ENCODE measurements at places on chromosomes 16 and 17.

- DNase-seq: no peak
Measured at GRCh38 chr17:47733674-47734410, 806 bp downstream of the TBX21 start.

GRCh38 chr16:287298-287811 lies 4.4 kb downstream of the PDIA2 start:
- no peak for DNase-seq

DNA sequence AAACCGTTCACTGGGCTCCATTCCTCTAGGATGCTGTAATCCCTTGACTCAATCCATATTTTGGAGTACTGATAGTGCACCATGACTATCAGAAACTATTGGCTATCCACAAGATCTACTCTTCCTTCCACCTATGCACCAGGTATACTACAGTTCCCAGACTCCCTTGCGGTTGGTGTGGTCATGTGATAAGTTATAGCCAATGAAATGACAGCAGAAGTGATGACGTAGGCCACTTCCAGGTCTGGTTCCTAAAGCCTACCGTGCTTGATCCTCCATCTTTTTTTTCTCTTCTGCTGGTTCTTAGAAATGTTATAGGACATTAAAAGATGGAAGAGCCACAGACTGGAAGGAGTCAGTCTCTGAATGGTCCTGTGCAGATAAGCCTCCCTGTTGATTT lies 278.8 kb upstream of the C16orf82 start:
- DNase-seq: no peak

GRCh38 chr17:65441053-65441605 lies 120.3 kb downstream of the AXIN2 start:
- DNase-seq: no peak

GRCh38 chr17:75694536-75694935 lies 26.7 kb upstream of the ITGB4 start:
- no peak for DNase-seq

DNA sequence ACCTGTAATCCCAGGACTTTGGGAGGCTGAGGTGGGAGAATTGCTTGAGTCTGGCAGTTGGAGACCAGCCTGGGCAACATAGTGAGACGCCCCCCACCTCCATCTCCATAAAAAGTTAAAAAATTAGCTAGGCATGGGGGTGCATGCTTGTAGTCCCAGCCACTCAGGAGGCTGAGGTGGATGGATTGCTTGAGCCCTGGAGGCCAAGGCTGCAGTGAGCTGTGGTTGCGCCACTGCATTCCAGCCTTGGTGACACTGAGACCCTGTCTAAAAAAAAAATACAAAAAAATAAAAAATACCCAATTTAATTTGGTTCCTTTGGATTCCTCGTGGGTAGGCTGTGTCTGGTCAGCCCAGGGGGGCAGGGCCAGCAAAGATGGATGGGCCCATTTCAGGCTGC lies 26.1 kb upstream of the TAC4 start:
- DNase-seq: no peak

DNA sequence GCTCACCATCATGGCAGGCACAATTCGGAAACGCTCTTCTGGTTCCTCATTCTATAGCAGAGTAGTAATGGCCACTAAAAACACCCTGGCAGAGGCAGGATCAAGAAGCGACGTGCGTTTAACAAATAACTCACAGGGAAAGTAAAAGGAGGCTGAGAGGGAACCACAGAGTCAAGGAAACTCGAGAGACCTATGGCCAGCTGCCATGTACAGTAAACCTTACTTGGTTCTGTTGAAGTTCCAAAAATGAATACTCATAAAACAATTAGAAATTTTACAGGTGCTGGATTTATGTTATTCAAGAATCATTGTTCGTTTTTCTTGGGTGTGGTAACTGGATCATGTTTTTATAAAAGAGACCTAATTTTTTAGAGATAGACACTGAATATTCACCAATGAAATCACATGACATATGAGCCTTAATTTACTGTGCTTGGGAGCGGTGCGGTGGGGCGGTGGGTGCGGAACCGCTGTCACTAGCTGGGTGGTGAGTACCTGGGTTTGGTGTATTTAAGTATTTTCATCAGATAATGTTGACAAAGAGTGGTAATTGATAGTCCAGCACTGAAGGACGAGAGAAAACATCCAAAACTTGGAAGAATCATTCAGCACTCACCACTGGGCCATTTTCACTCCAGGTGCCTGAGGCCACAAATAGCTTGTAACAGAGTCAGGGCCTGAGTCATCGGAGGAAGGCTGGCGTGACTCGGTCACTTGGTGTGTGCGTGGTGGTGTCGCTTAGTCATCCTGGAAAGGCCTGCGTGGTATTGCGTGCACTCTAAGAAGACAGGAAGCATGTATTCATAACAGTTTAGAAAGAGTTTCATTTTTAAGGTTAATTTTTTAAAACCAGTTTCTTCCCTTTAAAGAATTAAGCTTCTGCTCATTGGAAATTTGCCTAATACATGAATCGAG lies 135.4 kb upstream of the CHMP6 start:
- DNase-seq: peak; percentile 92

DNA sequence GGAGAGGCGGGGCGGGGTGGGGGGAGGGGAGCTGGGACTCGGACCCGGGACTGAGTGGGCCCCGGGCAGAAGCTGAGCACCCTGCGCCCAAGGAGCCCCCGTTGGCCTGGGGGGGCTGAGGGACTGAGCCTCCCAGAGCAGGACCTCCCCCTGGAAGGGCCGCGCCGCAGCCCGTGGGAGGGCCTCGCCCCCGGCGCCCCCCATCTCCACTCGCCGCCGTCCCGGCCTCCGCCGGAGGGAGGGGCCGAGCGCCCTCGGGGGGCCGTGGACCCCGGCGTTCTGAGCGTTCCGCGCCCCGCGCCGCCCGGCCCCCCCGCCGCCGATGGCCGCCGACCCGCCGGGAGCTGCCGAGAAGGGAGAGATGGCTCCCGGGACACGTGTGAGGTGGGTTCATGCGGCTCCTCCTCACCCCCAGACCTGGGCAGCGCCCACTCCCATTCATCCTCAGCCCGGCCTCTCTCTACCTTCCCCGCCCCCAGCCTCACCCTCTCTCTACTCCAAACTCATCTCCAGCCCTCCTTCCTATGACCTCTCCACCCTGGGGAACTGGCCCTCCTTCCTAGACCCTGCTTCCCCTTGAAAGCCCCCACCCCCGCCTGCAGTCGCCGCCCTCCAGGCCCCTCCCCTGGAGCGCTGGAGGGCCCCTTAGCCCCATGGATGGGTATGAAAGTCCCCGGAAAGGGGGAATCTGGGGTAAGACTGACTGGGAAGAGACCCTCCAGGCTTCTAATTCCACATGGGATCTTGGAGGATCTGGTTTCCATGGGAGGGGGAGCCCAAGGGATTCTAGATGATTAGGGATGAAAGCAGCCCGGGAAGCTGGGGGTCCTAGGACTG lies 922 bp downstream of the FBXL19 start:
- no peak for DNase-seq

DNA sequence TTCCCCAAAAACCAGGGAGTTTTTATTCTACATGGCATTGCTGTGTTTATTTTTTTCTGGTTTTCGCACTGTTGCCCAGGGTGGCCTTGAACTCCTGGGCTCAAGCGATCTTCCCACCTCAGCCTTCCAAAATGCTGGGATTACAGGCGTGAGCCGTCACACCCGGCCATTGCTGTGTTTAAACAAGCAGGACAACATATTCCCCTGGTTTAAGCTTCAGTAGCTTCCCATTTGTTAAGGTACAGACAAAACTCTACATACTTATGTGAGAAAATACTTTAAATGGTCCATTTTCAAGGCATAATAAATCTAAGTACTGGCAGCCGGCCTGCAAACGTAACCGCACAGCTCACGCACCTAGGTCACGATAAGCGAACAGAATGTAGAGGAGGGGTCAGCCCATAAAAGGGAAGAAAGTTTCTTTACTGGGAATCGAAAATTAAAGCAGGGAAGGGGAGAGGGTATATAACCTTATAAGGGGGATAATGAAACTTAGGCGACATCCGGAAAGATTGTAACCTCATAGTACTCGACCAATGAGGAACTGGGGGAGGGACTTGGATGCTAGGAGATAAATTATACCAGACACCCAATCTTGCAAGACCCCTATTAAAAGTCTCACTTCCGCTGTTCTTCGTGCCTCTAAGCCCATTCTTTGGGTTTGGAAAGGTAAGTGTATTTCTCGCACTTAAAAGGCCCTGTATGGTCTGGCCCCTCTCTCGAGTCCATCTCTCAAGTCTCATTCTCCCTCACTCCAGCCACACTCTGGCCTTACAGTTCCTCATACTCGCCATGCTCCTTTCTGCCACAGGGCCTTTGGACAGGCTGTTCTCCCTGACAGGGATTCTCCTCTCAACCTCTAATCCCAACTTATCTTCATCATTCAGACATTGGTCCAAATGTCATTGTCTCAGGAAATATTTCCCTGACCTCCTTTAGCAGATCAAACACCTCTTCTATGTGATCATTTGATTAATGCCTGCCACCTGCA lies 59.2 kb downstream of the TEX14 start:
- DNase-seq: no peak

DNA sequence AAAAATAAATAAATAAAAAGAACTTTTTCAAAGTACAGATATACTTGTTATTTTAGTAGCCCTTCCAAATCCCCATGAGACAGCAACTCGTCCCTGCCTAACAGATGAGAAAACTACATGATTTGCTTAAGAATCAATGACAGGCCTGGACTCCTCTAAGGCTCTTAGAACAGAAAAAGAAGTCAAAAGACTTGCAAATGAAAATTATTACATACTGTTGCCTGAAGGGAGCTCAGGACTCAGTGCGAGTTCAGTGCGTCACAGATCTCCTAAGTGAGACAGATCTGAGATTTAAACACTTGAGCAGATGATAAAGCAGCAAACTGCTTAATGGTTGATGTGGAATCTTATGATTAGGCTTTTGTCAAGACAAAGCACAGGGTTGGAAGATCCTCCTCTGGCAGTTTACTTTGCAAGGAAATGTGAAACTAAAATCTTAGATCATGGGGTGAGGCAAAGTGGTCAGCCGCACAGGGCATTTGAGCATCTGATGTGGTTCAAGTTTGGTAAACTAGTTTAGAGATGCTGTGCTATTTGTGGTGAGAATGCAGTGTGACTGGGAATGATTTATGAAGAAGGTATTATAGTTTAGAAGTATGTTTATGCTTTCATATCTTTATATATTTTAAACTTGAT lies 138.1 kb downstream of the TRIM37 start:
- no peak for DNase-seq

- DNase-seq: no peak
Measured at GRCh38 chr17:69430488-69430887, 16.0 kb downstream of the MAP2K6 start.

DNA sequence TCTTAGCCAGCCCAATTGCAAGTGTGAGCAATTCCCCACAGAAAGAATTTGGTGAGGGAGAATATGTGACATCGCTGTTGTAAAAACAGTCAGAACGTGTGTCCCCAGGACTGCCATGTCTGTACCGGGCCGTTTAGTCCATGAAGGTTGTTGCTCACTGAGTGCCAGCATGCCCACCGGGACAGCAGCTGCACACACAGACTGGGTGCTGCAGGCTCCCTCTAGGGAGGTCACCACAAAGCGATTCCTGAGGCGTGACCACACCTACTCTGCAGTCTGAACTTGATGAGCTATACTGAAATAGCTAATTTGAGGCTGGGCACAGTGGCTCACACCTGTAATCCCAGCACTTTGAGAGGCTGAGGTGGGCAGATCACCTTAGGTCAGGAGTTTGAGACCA lies 44.1 kb upstream of the ADORA2B start:
- DNase-seq: no peak

DNA sequence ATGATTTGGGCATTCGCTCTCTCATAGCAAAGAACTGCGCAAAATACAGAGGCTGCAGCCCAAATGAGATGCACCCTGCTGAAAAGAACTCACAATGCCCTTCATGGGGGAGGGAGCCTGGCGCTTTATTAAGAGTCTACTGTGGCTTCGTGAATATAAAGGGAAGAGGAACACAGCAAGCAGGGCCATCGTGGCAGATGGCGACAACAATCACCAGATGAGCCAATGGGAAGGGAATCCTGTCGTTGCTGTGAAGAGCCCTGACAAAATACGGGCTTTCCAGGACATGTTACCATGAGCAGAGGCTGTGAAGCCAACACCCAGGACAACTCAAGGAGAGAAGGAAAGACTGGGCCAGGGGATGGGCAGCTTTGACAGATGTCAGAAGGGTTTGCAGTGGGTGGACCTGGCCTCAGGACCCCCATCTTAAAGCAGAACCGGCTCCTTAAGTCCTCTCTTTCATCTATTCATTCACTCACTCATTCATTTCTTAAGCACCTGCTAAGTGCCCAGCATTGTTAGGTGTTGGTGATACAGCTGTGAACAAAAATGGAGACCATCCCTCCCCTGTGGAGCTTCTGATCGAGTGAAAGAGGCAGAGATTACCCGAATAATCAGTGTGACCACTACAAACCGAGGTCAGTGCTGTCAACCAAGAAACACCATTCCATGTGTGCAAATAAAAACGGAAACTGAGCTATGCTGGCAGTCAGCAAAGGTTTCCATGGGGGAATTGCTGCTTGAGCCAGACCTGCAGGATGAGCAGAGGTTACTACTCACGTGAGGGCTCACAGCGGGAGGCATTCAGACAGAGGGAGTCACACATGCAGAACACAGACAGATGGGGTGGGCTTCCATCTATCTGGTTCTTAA lies 125.8 kb downstream of the DYNLRB2 start:
- DNase-seq: no peak

DNA sequence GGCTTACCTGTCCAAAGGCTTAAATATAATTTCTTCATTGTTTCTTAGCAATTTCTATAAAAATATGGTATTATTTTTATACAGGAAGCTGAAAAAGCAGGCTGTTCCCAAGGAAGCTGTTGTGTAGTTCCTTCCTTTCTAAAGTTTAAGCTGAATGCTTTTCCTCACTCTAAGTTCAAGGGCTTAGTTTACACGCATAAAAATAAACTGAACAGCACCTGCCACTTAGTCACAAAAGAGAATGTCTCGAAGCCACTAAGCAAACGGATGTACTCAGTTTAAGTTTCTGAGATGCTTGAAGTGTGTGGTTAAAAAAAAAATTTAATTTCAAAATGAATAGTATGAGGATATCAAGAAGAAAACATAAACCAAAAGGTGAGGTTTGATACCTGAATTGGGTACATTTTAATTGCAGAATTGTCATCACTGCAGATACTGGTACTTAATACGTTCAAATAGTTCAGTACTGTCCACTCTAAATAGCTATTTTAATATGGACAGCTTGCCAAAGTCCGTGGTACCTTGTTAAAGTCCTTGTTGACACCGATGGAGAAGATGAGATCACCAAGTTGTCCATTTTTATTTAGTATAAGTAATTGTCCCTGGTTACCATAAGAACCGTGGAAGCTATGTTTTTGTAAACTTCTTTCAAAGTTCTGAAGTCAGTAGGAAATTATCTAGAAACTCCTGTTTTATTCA lies 38.1 kb downstream of the MRTFB start:
- no peak for DNase-seq

All from T-helper 2 cell treated with Interferon-gamma antibody and Interleukin-4, amounts not matched to agents 5 μg/mL and 100 μg/mL, for 36 hours (primary cell).